Kidney (tissue), 22 donors: ENCODE measurements at places on chromosomes 5 and 9.

- no peaks in the 10 kb centered on the region for H3K4me1 ChIP-seq
- no peaks in the 10 kb centered on the region for H3K36me3 ChIP-seq
- H3K27ac ChIP-seq: no peak overlapping the region
- H3K4me3 ChIP-seq: no peak overlapping the region
Observed at GRCh38 chr5:179495906-179496455, 54.4 kb upstream of the RUFY1 start.

DNA sequence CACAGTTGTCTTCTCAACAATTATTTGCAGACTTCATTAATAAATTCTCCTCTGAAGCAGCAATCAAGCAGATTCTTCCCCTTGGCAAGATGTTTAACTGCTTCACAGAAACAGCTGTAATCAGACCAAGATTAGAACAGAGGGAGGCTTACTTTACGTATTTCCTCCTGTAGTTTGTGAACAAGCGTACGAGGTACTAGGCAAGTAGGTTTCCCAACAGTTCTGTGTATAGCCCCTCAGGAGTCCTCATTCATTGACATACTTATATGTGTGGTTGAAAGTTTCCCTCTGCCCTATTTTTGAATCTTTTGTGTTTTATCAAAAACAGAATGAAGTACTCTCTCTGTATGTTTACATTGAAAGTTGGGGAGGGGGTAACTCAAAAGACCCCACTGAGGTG is 128.0 kb downstream of the SPATA31D1 start:
- DNase-seq: no peak
- H3K27me3 ChIP-seq: no peaks in the 10 kb centered on the region
- H3K36me3 ChIP-seq: no peaks in the 10 kb centered on the region
- H3K4me3 ChIP-seq: no peak overlapping the region
- no peak overlapping the region for H3K27ac ChIP-seq

DNA sequence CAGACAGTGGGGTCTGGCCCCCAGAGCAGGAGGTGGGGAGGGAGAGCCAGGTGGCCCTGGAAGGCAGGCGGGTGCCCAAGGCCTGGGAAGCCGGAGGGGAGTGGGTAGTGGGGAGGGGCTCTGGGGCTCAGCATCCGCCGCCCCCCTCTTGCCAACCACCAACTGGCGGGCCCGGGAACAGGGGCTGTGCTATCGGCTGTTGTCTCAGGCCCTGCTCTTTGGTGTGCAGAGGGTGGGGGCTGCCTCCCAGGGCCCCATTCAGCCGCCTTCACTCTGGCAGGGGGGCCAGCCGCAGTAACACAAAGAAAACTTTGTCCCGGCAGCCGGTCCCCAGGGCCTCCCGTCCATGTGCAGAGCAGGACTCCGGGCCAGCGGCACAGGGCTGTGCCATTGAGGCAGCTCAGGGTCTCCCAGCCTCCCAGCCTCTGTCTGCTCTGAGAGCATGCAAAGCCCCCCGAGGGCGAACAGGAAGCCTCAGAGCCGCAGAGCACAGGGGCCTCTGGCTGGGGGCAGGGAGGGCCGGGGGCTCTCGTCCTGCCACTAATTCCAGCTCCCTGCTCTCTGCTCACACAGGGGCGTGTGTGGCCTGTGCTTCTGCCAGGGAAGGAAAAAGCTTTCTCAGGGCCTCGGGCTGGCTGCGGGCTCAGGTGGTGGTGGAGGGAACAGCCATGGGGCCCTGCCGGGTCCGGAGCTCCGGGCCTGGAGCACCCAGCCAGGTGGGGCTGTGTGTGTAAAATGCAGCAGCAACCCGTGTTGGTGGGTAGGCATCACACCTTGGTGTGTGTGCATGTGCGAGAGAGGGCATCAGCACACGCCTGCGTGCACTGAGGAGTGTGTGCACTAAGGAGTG is 54.2 kb upstream of the NOTCH1 start:
- H3K27ac ChIP-seq: no peak overlapping the region
- H3K36me3 ChIP-seq: no peaks in the 10 kb centered on the region
- H3K4me3 ChIP-seq: no peak overlapping the region

DNA sequence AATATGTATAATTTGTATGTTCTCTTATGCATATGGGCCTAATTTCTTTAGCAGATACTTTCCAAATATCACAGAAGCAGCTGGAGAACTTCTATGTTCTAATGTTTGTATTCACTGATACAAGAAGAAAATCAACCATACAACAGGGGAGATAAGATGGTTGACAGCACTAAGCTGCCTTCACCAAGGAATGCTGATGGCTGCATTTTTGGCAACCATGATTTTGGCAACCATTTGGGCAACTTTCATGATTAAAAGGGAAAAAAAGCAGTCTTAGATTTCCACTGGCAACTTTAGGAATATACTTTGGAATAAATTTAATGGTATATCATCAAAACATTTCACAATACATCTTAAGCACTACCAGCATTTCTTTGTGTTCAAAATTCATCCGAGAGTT is 740.3 kb upstream of the CDH6 start:
- no peaks in the 10 kb centered on the region for H3K27me3 ChIP-seq
- H3K4me3 ChIP-seq: no peak overlapping the region
- DNase-seq: no peak
- no peak overlapping the region for H3K27ac ChIP-seq

- no peak for DNase-seq
- H3K4me3 ChIP-seq: peak overlapping the region; percentile 34
Observed at GRCh38 chr5:36017622-36018021, 26.4 kb upstream of the UGT3A1 start.

- H3K27ac ChIP-seq: peak overlapping the region; percentile 70
- no peaks in the 10 kb centered on the region for H3K36me3 ChIP-seq
- peak; percentile 63 for DNase-seq
- H3K4me1 ChIP-seq: no peaks in the 10 kb centered on the region
- H3K27me3 ChIP-seq: no peaks in the 10 kb centered on the region
Observed at GRCh38 chr5:115602591-115603125, 379 bp upstream of the TICAM2 start.

DNA sequence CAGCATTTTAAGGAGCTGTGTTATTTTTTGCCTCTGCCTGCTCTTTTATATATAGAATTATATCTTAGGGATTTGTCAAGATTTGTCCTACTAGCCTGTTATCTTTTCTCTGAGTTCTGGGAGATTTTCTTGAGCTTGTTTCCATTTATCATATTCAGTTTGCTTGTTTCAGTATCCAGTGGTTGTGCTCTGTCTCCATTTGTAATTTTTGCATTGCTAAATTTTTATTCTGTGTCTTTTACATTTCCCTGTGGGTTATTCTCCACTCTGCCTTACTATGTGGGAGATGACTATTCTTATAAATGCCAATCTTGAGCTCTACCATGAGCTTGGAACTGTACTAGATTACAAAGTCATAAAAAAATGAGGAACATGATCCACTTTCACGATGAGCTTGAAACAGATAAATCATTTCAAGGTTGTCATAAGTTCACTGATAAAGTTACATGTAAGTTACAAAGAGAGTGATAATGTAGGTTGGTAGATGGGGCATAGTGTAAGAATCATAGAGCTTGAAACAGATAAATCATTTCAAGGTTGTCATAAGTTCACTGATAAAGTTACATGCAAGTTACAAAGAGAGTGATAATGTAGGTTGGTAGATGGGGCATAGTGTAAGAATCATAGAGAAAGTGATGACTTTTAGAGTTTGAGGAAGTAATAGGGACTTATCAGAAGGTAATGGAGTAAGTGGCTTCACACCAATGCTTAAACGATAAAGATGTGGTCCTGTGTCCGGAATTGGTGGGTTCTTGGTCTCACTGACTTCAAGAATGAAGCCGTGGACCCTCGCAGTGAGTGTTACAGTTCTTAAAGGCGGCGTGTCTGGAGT is 287.3 kb downstream of the ADGRV1 start:
- no peaks in the 10 kb centered on the region for H3K27me3 ChIP-seq
- DNase-seq: no peak
- no peak overlapping the region for H3K27ac ChIP-seq
- H3K36me3 ChIP-seq: no peaks in the 10 kb centered on the region
- no peaks in the 10 kb centered on the region for H3K4me1 ChIP-seq
- no peak overlapping the region for H3K4me3 ChIP-seq
